ENCODE measurements at places on chromosomes 5 and 9.

DNA sequence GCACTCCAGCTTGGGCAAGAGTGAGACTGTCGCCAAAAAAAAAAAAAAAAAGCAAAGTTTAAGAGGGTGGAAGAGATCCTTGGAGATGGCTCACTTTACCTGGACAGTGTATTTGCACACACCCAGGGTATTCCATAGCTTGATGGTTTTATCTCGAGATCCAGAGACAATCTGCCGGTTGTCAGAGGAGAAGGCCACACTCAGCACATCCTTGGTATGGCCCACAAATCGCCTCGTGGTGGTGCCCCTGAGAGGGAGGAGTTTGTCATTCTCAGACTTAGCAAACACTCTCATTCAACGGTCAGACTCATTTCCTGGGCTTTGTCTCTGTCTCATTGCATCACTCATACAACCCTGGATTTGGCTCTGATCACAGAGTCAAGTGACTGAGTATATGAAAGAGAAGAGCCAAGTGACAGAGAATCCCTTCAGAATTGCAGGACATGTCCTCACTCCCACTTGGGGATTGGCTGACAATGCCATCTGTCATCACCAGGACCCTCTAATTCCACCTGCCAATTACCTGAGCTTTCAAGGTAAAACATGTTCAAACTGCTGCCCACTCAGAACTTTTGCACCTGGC, 2.2 kb downstream of the RACK1 start:
- no peak for DNase-seq

DNA sequence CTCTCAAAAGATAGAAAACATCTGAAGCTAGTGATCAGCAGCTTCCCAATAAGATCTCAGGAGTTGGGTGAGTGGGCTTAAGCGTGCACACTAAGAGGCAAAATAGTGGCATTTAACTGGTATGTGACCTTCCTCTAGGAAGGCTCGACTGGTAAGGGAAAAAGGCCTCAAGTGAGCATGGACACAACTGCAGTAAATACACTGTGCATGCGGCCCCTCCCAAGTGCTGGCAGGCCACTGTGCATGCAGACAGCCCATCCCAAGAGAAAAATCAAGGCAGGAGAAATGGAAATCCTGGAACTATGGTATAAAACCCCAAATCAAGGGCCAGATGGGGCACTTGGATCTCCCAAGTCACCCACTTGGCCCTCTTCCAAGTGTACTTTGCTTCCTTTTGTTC, 112.7 kb downstream of the SMC2 start:
- no peak for DNase-seq

DNA sequence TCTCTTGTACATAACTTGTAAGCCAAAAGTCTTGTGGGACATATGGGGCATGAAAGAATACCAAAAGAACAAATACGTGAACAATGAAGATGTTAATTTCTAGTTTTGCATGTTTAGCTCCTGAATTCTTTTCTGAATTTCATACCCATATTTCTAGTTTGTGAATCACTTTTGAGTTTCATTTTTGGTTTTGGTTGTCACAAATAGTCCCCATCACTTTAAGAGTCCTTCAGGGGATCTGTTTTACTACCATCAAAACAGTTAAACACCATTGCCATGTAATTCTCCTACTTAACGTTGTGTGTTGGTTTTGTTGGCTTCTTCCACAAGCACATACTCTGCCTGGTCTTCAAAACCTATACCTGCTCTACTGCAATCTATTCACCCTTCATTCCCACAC, 27.0 kb downstream of the VCAN start:
- no peak for DNase-seq

DNA sequence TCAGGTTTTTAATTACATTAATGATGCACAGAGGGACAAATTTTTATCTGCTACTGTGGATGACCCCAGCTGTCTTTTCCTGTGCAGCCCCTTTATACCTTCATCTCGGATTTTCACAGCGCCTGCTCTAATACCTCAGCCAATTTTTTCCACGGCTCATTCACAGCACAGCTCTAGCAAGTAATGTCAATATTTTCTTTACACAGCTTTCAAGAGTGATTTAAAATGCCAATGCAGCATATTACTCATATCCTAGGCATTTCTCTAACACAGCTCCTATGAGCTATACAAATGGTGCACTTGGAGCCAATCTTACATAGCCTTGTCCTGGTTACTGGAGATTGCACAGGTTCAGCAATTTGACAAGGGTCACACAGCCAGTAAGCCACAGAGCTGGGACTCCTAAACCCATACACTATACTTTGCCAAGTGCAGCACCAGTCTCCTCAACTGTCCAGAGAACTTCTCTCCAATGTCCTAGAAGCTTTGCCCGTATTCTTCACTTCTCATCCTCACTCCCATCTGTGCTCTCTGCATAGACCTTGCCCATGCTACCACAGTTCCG, 661.8 kb downstream of the DTWD2 start:
- no peak for DNase-seq

DNA sequence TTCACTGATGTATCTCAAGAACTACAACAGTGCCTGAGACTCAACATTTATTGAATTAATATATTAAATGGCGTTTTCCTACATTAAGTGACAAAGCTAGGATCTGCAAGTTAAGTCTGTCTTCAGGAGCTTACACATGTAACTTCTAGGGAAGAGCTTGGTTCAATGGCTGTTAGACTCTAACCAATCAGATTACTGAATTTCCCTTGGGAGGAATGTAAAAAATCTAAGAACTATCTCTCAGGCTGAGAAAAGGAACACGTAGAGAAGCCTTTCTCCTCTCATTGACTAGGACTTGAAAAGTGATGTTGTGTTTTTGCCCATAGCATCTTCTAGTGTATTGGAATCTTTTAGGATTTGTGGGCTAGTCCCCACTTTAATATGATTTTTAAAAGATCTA, 53.6 kb downstream of the CCNH start:
- no peak for DNase-seq

DNA sequence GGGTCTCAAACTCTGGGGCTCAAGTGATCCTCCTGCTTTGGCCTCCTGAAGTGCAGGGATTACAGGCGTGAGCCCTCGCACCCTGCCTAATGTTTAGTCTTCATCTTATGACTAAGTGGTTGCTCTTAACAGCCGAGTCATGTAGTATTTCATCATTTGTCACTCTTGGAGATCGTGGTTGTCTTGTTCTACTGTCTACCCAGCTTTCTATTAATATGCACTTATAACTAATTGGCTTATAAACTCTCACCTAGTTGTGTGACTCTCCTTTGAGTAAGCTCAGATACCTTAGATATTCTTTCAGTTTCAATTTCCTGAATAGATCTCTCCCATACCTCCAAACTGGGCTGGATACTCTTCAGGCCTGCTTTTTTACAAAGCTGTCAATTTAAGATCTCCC, 19.9 kb downstream of the SLC44A1 start:
- DNase-seq: no peak

DNA sequence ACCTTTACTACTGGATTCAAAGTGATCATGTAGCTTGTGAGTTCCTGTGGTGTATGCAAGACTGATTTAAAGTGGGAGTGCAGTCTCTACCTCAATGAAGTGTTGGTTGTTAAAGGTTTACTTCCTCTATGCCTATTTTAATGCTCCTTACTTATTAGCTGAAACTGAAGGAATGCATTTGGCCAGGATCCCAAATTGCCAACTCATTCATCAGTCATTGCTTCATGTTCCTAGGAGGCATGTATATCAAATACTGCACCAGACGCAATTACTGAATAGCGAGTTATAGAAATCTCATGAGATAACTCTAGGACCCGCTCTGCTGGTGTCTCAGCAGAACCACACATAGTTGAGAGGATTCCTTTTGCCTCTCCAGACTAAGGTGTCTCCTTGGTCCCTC, 143.0 kb upstream of the RPS23 start:
- DNase-seq: no peak

DNA sequence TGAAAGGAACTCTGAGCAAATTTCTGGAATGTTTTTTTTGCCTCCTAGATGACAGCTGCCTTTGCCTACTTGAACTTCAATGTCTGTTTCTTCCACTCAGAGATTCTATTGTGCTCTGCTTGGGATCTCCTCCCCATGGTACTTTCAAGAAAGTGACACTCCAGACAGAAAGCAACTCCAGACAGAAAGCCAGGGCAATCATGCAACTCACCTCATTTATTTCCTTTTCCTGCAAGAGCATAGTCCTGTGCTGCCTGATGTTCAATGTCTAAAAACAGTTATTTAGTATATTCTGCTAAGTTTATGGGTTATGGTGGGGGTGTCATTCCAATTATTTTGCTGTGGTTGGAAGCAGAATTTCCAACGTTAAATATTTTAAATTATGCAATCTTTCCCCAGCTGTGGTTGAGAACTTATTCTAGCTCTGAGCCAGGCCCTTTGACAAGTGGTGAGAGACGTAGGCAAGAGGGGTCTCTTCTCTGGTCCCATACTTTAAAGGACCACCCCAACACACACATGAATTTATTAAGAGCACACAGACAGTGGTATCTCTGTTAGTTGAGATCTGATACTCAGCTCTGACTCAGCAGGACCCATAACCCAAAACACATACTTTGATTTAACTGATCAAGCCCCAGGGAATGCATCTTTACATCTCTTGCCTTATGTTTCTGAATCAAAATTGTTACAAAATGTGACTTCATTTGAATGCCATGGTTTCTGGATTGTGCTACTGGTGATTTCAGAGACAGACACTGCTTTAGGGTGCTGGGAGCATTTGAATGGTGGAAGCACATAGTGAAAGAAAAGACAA, 39.5 kb upstream of the MAMDC2 start:
- DNase-seq: no peak

Measured in activated CD8-positive, alpha-beta memory T cell treated with anti-CD3 and anti-CD28 coated beads for 1 hour (primary cell).